ENCODE measurements at places on chromosomes 7 and 10. TPM values are rescaled to one million over a fixed set of nuclear protein-coding genes. Genes with fewer than 3 reads are reported as not detected.

STRA8 gene
- not detected for total RNA-seq

ZNF804B gene
- not detected for total RNA-seq

TMEM229A gene
- 7.1 TPM for total RNA-seq

CPA2 gene
- not detected for total RNA-seq

SRGN gene
- 281 TPM for total RNA-seq

LIPN gene
- total RNA-seq, result not detected

- no peak for DNase-seq
Measured at GRCh38 chr7:143327903-143328302, 12.0 kb downstream of the CLCN1 start.

DNA sequence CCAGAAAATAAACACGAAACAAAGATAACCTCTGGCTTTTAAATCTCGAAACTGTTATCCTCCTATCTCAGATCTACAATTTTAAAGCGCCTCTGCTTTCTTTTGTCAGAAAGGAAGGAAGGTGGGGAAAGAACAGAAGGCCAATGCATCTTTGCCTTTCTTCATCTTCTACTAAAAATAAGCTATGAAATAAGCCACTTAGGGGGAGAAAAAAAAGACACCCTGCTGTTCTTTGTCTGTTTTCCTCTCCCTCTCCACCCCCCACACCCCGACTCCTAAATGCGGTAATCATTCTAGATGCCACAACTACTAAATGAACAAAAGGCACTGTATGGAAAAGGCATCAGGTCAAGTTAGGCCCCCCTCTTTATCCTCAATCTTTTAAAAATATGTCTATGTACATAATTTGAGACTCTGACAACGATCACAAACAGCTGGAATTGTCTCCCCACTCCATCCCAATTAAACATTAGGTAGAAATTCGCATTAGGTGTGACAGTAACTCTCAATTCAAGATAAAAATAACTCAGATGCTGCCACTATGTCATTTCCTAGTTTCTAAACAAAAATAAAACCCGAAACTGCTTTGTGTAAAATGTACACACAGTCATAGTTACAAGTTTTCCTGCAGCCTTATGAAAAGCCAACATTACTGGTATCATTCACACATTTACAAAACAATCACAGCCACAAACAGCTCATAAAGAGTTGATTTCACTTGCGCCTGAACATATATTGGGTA, 2.4 kb downstream of the UBE2H start:
- no peak for DNase-seq

DNA sequence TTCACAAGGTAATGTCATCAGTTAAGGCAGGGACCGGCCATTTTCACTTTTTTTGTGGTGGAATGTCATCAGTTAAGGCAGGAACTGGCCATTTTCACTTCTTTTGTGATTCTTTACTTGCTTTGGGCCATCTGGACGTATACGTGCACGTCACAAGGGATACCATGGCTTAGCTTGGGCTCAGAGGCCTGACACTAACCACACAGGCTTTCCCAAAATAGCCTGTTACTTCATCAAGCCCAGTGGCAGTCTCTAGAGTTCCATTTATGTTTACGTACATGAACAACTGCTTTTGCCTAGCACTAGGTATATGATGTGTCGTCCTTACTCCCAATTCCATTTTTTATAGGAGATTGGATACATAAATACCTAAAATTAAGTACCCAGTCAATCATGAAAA, 237.9 kb downstream of the C7orf25 start:
- no peak for DNase-seq

DNA sequence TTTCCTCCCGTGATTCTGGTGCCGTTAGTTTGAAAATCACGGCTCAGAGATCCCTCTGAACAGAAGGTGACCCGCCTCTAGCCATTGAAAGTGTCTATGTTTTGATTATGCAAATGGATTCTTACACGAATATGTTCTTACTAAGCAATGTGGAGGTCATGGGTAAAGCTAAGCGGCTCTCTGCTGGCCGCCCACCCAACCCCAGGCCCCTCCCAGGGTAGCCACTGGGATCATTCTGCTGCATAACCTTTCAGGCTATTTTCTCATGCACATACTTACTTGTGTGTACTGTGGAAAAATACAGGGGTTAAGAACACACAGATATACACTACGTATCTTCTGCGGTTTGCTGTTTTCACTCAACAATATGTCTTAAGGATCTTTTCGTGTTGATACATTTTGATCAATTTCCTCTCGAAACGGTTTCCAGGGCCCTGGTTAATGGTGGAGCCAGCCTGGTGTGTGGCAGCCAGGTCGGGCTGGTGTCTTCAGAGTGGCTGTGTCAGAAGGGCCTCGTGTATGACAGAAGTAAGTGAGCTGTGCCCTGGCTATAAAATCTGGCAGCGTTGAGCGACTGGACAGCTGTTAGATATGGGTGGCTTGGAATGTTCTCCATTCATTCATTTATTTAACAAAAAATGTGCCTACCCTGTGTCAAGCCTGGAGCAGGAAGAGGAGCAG, 29.9 kb downstream of the ZNF783 start:
- DNase-seq, result no peak

GRCh38 chr7:87344446-87344845, 1.0 kb upstream of the CROT start:
- no peak for DNase-seq

- DNase-seq, result no peak
Measured at GRCh38 chr7:138625084-138625848, 75.9 kb downstream of the SVOPL start.

- DNase-seq, result no peak
Measured at GRCh38 chr10:5045095-5045494, 41.4 kb upstream of the AKR1C2 start.

GRCh38 chr7:46449743-46450142, 528.7 kb upstream of the IGFBP3 start:
- no peak for DNase-seq
